Parietal lobe (tissue), 2 donors: ENCODE measurements at places on chromosomes 12 and 14. TPM values are rescaled to one million over a fixed set of nuclear protein-coding genes. Genes with fewer than 3 reads are reported as not detected.

Gene KCNH5
- 30.4 TPM for total RNA-seq

Gene CNOT2
- total RNA-seq = 368 TPM

Gene MSRB3
- total RNA-seq = 3.4 TPM

Gene ANO4
- 77.3 TPM for total RNA-seq

Gene SPTSSA
- 8.8 TPM for total RNA-seq
